ENCODE measurements at places on chromosomes 1 and 21.
A peak's percentile ranks its signal among the peaks of the same experiment; 100 is the strongest.

DNA sequence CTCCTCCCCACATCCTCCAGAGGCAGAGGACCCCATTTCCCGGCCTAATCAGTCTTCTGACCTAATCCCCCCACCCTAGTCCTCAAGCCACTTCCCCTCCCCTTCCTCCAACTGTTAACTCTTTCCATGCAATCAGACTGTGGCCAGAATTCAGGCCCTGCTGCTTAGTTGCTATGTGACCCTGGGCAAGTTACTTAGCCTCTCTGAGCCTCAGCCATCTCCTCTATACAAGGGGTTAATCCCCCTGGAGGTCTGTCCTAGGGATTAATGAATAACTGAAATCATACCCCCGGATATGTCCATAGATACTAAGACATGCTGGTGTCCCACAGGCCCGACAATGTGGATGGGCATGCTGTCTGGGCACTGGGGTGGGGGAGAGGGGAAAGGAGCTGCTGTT is 18.3 kb downstream of the AHDC1 start:
- peaks cover 7% of the 10 kb centered on the region for H3K4me1 ChIP-seq
- H3K27ac ChIP-seq = no peak overlapping the region
- peaks cover 8% of the 10 kb centered on the region for H3K36me3 ChIP-seq
- no peaks in the 10 kb centered on the region for H3K27me3 ChIP-seq

DNA sequence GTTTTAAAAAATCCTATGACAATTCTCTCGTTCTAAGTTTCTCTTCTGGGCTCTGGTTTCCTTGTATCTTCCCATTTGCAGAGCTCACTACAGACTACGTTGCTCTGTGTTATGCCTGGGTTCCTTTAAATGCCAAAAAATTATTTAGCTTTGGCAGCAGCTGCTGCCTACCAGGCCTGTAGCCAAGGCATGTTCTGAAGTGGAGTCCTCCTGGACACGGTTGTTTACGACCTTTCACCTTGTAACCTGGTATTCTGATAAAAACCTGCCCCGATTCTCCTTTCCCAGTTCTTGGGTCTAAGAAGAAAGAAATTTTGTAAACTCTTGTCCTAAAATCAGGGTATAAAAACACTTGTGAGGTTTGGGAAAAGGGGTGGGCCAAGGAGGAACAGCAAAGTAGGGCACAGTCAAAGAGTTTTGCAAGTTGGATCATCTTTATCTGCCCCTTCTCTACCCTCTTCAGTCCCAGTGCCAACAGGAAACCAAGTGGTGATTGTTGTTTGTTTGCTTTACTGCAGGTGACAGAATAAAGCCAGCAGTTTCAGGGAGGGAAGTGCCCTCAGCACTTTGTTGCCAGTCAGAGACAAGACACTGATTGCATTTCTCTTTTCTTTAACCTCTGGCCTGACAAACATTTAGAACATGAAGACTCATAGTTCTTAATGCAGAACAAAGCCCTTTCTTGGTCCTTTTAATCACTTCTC is 3.1 kb upstream of the TXNIP start:
- no peaks in the 10 kb centered on the region for H3K27me3 ChIP-seq
- H3K4me1 ChIP-seq = peaks cover 45% of the 10 kb centered on the region

DNA sequence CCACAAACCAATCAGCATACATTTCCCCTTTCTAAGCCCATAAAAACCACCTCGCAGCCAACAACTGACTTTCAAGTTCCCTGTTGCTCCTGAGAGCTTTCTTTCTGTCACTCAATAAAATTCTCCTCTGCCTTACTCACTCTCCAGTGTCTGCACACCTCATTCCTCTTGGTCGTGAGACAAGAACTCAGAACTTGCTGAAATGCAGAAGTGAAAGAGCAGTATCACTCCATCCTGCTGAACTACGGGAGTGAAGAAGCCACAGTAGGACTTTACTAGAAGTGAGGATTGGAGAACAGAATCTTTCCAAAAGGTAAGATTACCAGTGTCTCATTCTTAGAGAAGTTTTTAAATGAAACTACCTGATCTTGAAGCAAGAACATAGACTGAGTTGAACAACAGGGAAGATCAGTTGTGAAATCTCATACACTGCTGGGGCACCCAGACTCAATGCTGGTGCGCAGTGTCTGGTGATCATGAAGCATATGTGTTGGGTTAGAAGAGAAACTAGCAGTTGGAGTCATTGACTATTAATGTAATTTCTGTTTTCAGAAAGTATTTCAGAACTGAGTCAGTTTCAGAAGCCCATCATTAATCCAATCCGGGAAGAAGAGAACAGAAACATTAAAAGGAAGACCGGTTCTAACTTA is 726.9 kb upstream of the TMPRSS15 start:
- no peak overlapping the region for H3K4me3 ChIP-seq
- H3K36me3 ChIP-seq = peaks cover 3% of the 10 kb centered on the region
- no peaks in the 10 kb centered on the region for H3K4me1 ChIP-seq
- no peak overlapping the region for H3K27ac ChIP-seq
- no peaks in the 10 kb centered on the region for H3K27me3 ChIP-seq
- DNase-seq = no peak

GRCh38 chr1:5286244-5286643 is 631.8 kb downstream of the AJAP1 start:
- no peaks in the 10 kb centered on the region for H3K4me1 ChIP-seq
- H3K4me3 ChIP-seq = no peak overlapping the region
- H3K27ac ChIP-seq = no peak overlapping the region
- peaks cover 7% of the 10 kb centered on the region for H3K27me3 ChIP-seq
- DNase-seq = peak; percentile 38
- no peaks in the 10 kb centered on the region for H3K36me3 ChIP-seq

DNA sequence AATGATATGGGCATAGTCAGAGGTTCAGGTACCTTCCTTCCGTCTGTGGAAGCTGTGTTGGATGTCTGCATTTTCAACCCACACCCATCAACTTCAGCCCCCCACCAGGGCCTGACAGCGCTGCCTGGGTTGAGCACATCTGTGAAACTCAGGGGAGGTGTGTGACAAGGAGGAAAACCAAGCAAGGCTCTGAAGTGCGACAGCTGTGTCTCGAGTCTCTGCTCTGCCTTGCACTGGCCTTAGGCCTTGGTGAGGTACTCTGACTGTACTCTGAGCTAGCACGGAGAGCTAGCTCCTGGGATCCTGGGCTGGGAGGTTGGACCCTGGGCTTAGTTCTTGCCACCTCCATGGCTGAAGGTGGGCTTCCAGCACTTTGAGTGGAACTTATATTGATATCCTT is 9.1 kb downstream of the VANGL2 start:
- H3K27me3 ChIP-seq = peaks cover 2% of the 10 kb centered on the region
- H3K4me3 ChIP-seq = no peak overlapping the region
- no peak overlapping the region for H3K27ac ChIP-seq
- H3K4me1 ChIP-seq = no peaks in the 10 kb centered on the region
- no peak for DNase-seq

DNA sequence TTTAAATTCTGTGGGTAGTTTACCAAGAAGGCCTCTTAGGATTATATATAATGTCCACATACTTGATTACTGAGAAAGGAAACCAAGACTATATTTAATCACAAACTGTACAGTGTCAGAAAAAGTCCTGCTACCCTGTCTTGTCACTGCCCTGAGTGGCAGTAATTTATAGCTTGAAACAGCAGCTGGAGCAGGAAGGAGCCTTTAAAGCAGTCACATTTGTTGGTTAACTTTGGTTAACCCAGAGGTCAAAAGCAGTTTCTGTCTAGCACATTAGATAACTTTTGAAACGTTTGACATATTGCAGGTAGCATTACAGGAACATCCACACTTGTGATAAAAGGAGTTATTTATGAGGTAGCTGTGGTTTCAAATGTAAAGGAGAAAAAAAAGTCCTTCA is 161.7 kb downstream of the ROR1 start:
- peaks cover 14% of the 10 kb centered on the region for H3K27me3 ChIP-seq
- no peak overlapping the region for H3K4me3 ChIP-seq
- DNase-seq = no peak
- H3K27ac ChIP-seq = no peak overlapping the region
- no peaks in the 10 kb centered on the region for H3K4me1 ChIP-seq

DNA sequence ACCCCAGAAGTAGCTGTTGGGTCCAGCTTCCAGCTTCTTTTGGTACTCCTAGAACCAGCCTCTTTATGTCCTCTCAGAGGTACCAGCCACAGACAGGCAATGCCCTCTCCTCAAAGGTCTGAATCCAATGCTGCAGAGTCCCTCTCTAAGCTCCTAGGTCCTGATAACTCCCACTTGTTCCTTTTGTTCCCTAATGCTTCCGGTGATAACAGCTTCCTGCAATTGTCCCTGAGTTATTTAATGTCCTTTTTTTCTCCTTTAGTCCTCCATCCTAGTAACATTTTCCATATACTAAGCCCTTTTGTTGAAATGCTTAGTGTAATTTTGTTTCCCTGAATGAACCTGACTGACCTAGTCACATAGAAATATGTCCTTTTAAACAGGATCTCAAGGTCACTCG is 201.7 kb upstream of the BEND5 start:
- H3K4me3 ChIP-seq = no peak overlapping the region
- DNase-seq = no peak
- H3K4me1 ChIP-seq = no peaks in the 10 kb centered on the region

GRCh38 chr1:69425871-69426270 is 141.9 kb upstream of the LRRC7 start:
- DNase-seq = no peak
- no peaks in the 10 kb centered on the region for H3K4me1 ChIP-seq
- H3K27me3 ChIP-seq = no peaks in the 10 kb centered on the region
- H3K4me3 ChIP-seq = no peak overlapping the region
- no peaks in the 10 kb centered on the region for H3K36me3 ChIP-seq

DNA sequence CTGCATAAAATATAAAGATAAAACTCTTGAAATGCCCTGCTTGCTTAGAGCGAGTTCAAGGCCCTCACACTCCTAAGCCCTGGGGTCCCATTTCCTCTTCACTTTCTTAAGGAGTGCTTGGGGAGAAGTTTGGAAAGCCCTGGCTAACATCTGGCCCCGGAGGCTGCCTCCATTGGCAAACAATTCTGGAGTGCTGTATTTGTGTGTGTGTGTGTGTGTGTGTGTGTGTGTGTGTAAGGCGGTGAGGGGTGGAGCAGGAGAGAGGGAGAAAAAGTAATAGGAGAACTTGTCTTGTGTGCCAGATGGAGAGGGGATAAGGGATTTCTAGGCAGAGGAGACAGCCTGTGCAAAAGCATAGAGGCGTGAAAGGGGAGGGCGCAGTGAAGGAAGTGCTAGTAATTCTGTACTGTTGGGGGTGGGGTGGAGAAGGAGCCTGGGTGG is 578 bp upstream of the TRIM62 start:
- H3K36me3 ChIP-seq = peaks cover 12% of the 10 kb centered on the region
- peak overlapping the region; percentile 88 for H3K4me3 ChIP-seq
- no peak for DNase-seq
- peaks cover 33% of the 10 kb centered on the region for H3K4me1 ChIP-seq
- no peaks in the 10 kb centered on the region for H3K27me3 ChIP-seq

- no peaks in the 10 kb centered on the region for H3K27me3 ChIP-seq
- DNase-seq = no peak
- peaks cover 4% of the 10 kb centered on the region for H3K4me1 ChIP-seq
- no peak overlapping the region for H3K27ac ChIP-seq
- no peak overlapping the region for H3K4me3 ChIP-seq
These were observed 45.7 kb downstream of the TCEANC2 start for GRCh38 chr1:54099061-54099610.
